ENCODE measurements at places on chromosomes 7 and 10.

DNA sequence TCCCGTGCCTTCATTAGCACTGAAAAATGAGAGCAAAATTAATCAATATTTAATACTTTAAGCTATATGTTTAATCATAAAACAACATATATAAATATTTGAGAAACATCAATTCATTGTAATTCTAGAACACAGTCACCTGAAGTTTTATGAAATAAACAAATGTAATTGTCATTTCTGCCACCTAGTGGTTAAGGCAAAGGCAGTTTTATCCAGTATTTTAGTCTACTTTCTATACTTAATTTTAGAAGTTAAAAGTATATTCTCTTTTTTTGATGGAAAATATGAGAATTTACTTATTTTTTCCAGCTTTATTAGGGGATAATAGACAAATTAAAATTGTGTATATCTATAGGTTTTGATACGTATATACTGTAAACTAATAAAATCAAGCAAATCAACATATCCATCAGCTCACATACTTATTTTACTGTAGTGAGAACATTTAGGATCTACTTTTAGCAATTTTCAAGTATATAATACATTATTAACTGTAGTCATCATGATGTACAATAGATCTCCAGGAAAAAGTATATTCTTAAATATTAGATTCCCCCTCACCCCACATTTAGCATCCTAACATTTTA lies 16.9 kb downstream of the PCGF6 start:
- no peak for DNase-seq

DNA sequence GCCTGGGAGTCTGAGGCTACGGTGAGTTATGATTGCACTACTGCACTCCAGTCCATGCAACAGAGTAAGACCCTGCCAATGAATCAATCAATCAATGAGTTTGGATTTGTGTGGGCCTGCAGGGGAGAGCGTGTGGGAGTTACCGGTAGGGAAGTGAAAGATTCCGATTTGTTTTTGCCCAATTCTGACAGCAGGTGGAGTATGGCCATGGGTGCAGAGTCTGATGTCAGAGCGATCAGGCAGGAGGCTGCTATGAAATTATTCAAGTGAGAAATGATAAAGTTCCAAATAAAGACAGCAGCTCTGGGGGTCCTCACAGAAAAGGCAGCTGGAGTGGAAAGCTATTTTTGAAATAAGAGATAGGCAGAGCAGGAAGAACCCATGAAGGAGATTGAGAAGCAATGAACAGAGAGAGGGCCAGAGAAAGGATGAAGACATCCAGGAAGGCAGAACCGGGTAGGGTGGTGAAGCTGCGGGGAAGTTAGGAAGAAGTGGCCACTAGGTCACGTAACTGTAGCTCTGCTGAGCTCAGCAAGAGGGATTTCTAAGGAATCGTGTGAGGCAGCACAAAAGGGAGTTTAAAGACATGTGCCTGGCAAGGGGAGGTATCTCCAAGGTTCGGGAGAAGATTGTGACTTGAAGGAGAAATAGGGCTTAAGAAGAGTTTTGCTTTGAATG lies 93.7 kb upstream of the NMT2 start:
- DNase-seq: no peak

DNA sequence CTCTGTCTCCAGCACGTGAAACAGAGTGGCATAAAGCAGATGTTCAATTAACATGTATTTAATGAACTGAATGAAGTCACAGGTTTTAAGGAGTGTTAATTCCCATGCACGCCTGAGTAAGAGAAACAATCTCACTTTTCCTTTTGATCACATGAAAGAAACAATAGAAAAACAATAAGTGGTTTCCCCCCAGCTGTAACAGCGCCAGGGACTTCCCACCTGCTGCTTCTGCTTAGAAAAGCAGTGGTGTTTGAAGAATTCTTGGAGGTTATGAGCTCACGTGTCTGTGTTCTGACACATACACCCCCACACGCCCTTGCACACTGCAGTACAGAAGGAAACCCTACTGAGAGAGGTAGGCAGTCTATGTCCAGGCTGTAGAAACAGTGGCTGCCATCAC lies 51.3 kb upstream of the FRMD4A start:
- no peak for DNase-seq

GRCh38 chr7:144908943-144909556 lies 73.2 kb upstream of the TPK1 start:
- DNase-seq: no peak

GRCh38 chr10:21368728-21369425 lies 156.6 kb downstream of the SKIDA1 start:
- DNase-seq: no peak

DNA sequence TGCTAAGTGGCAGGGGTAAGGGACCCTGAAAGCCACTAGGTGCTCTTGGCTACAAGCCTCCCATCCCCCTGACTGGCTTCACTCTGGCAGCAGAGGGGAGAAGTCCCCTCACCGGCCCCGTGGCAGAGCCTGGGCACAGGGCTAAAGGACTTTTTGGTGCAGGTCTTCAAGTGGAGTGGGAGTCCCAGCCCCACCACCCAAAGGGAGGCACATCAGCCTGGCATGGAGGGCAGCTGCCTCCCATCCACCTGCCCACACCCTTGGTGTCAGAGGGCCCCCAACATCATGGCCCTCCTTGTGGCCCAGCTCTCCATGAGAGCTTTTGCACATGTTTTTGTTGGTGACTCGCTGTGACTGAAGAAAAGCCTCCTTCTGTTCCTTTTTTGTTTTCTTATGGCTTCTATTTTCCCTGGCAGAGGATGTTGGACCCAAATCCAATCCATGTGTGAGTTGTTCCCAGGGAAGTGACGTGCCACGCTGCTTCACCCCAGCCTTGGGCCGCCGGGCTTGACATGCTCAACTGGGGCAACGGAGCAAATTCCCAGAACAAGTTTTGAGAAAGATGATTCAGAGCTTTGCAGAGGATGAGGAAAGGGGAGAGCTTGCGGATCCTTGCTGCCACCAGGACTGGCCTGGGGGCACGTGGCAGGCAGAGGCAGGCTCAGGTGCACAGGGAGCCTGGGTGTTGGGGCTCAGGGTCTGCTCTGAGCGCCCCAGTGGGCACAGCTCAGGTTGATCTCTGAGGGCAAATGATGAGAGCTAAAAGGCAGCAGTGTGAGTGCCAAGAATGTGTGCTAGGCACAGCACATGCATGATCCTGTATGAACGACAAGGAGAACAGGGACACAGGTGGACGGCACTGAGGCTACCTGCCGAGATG lies 1.9 kb upstream of the AEBP1 start:
- DNase-seq: no peak

DNA sequence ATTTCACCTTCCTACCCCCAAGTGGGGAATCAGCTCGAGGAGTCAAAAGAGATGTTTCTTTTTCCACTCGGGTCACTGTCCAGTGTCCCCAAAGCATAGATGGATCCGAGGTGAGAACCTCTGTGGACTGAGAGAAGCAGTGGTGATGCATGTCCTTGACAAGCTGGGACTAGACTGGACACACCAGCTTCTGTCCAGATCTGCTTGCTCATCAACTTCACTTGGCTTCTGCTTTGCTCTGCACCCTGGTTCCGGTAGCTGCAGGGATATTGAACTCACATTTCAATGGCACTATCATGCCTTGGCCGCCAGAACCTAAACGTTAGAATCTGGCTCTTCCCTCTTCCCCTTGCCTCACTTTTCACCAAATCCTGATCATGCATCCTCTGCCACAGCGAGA lies 50.3 kb upstream of the CXCL12 start:
- no peak for DNase-seq

DNA sequence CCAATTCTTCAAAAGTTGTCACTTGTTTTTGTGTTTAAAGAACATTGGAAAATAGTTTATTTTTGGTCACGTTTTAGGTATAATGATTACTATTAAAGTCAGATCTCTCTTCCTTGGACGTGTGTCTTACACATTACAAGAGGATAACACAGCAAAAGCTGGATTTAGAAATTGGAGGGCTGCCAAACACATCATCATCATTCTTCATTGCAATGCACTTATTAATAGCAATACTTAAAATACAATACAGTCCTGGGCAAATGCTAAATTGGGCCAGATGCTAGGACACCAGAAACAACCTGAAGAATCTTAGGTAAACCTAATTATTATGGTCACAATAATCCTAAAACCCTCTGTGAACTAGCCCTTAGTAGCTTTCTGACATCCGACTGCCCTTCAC lies 303.6 kb downstream of the DGKB start:
- no peak for DNase-seq

DNA sequence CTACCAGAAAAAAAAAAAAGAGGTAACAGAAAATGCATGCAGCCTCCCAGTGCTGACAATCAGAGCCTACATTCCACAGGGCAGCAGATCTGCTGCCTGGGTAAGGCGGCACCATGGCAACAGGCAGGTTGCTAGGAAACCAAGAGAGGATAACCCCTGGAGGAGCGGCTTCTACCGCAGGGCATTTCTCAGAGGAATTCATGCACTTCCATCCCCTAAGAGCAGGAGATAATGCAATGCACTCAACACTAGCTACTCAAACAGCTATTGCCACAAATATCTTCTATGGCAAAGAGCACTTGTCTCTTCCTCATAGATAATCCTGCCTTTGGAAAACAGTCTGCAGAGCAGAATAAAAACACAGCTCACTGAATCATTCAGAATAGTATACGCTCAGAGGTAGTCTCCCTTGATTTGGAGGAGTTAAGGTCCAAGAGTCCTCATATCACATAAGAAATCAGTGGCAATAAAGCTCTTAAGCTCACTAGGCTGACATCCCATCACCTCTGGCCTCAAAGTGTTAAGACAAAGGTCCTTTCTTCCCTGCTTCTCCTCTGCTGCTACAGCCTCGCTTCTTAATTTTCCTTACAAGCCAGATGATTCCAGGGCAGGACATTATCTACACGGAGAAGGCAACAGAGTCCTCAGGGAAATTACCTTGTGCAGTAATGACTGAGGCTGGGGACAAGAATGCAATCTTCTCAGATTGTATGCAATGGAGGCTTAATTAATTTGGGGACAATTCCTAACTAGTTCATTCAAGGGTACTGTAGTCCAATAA lies 10.7 kb downstream of the PSAP start:
- peak; percentile 81 for DNase-seq

- no peak for DNase-seq
Measured at GRCh38 chr10:103678178-103678526, 177.2 kb downstream of the SH3PXD2A start.

- DNase-seq: no peak
Measured at GRCh38 chr10:73653701-73654100, 2.1 kb downstream of the SYNPO2L start.

DNA sequence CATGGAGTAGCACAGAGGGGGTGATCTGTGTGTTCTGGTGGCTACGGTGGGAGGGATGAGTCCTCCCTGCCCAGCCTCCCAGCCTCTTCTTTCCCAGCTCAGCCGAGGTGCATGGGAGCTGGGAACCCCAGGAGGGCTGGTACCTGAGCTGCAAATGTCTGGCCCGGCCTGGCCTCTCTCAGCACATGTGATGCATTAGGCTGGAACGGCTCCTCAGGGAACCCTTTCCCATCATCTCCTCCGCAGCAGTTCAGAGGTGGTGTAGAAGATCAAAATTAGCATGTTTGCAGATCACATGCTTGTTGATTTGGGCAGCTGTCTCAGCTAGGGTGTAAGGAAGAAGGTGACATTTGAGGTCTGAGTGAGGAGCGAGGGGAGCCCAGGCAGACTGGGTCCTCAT lies 126.6 kb downstream of the EMX2 start:
- no peak for DNase-seq

DNA sequence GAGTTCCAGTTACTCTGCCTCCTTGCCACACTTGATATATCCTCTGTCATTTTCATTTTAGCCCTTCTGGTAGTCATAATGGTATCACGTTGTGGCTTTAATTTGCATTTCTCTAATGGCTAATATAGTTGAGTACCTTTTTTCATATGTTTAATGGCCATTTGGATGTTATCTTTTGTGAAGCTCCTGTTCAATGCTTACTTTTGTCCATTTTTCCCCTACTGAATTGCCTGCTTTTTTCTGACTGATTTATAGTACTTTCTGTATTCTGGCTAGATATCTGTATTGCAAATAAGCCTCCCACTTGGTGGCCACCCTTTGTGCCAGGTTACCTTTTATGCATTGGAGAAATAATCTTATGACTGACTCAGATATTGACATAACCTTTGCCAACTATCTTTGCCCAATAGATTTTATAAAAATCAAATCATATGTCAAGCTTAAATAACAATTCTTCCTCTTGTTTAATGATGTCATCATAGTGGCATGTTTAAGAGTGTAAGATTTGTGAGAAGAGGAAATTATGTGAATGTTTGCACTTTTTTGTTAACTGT lies 50.6 kb downstream of the PRPF18 start:
- no peak for DNase-seq

GRCh38 chr10:71281646-71282322 lies 37.3 kb upstream of the SLC29A3 start:
- DNase-seq: no peak

- no peak for DNase-seq
Measured at GRCh38 chr7:27109466-27110185, 7.1 kb upstream of the HOXA2 start.

- no peak for DNase-seq
Measured at GRCh38 chr7:33979807-33980355, 74.5 kb downstream of the BMPER start.

DNA sequence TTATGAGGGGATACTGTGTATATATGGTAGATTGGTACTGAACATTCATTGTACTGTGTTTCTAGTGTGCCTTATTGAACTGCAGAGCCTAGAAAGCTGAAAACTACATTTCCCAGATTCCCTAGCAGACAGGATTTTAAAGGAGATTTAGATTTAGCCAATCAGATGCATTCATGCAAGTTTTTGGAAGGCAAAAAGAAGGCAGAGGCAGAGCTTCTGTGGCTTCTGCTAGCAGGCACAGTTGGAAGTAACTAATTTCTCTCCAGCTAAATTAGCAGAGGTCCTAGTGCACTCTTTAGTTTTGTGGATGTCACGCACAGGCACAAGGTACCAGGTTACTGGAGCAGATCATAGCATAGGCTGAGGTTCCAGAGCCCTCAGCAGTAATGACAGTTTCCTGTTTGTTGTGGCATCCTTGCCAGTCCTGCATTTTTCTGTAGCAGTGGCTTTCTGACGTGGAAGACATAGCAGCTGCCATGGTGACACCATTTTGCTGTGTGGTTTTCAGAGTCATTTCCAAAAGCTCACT lies 83.7 kb upstream of the CCDC71L start:
- DNase-seq: no peak

GRCh38 chr10:78954689-78955088 lies 114.1 kb upstream of the ZMIZ1 start:
- no peak for DNase-seq

GRCh38 chr10:122279725-122280141 lies 8.6 kb downstream of the BTBD16 start:
- no peak for DNase-seq

- DNase-seq: no peak
Measured at GRCh38 chr10:56547163-56547562, 186.1 kb upstream of the ZWINT start.

DNA sequence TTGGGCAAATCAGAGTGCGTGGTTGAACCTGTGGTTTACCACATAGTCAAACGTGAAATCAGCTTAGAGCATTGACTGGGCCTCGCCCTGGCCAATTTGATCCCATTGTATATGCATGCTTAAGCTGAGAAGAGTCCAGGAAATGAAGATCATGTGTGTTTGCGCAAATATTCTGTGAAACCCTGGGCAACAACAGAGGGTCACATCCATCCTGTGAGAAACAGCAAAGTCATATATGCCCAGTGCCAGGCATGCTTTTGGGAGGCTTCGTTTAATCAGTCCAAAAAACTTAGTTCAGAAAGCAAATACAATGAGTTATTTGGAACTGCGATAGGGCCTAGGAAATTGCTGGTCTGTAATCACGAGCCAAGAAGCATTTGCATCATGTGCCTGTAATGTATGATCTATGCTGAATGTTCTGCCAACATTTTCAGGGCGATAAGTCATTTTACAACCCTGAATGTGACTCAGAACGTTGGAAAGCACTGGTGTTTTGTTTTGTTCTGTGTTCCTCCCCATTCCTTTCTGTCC lies 412.1 kb upstream of the CELF2 start:
- DNase-seq: no peak

GRCh38 chr10:14125564-14125963 lies 205.2 kb downstream of the FRMD4A start:
- DNase-seq: no peak
